ENCODE measurements at places on chromosomes 7 and 10.

GRCh38 chr7:47370461-47371042 is 211.4 kb downstream of the TNS3 start:
- no peak for DNase-seq

GRCh38 chr10:117616179-117616578 is 73.6 kb downstream of the EMX2 start:
- no peak for DNase-seq

GRCh38 chr10:101331956-101332355 is 22.0 kb upstream of the BTRC start:
- DNase-seq: no peak

GRCh38 chr10:75014516-75015230 is 96.8 kb upstream of the SAMD8 start:
- no peak for DNase-seq

GRCh38 chr7:11021468-11021867 is 47.8 kb downstream of the PHF14 start:
- no peak for DNase-seq
